Natural killer cell (primary cell): ENCODE measurements at places on chromosomes 12 and 14. TPM values are rescaled to one million over a fixed set of nuclear protein-coding genes. Genes with fewer than 3 reads are reported as not detected.

The CDK4 gene
- total RNA-seq: 37.7 TPM

The PIP4K2C gene
- 62.9 TPM for total RNA-seq

The DIO2 gene
- total RNA-seq: not detected

The IQSEC3 gene
- total RNA-seq: 7.1 TPM

The GPD1 gene
- total RNA-seq: 0.65 TPM

The NFATC4 gene
- total RNA-seq: not detected

GRCh38 chr12:121893961-121894460, 5.4 kb downstream of the PSMD9 start:
- H3K4me3 ChIP-seq: no peak overlapping the region
- no peak overlapping the region for H3K27ac ChIP-seq
- peaks cover 18% of the 10 kb centered on the region for H3K36me3 ChIP-seq
- H3K4me1 ChIP-seq: peaks cover 18% of the 10 kb centered on the region
- no peak for DNase-seq

DNA sequence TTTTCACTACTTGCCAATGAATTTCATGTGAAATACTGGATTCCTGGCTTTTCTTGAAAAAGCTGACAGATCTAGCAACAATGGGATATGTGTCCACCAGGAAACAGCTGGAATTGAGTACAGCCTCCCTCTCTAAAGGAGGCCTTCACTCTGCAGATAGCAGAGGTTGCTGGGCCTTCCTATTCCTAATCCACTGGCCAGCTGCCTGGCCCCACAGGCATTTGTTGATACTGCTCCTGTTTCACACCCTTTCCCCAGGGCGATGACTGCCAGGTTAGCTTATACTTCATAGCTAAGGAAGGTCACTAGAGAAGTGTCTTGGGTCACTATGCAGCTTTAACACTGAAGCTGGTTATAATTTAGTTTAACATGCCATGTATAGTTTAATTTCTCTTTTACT, 87.5 kb upstream of the PDZRN4 start:
- H3K4me3 ChIP-seq: no peak overlapping the region
- no peaks in the 10 kb centered on the region for H3K4me1 ChIP-seq
- H3K27ac ChIP-seq: no peak overlapping the region

DNA sequence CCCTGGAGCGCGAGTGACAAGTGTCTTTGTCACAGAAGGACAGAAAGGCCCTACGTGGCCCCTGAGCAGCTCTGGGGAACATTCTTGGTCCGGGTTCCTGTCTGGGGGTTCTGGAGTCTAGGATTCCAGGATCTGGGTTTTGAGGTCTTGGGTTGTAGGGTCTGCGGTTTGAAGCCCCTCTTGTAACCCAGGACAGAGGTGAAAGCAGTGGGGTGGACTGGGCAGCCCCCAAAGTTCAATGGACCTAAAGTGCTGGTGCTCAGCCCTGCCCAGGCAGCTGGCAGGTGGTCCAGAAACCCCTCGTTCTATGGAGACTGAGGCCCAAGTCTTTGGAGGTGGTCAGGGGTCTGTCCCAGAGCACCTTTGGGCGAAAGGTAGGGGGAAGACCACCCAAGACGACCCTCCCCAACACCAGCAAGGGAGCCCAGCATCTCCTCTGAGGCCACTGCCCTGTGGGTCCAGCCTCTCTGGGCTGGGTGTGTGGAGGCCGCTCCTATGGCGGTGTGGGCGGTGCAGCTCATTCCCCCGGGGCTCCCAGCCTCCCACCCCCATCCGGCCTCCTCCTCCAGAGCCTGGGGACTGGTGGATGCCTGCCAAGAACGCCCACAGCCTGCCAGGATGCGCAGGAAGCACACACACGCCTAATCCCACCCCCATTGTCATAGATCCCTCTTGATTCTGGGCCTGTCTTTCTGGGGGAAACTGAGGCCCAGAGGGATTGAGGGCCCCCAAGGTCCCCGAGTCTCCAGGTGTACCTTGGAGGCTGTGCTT, 30.2 kb upstream of the ANKRD9 start:
- no peak overlapping the region for H3K27ac ChIP-seq
- no peaks in the 10 kb centered on the region for H3K36me3 ChIP-seq
- peaks cover 3% of the 10 kb centered on the region for H3K27me3 ChIP-seq

DNA sequence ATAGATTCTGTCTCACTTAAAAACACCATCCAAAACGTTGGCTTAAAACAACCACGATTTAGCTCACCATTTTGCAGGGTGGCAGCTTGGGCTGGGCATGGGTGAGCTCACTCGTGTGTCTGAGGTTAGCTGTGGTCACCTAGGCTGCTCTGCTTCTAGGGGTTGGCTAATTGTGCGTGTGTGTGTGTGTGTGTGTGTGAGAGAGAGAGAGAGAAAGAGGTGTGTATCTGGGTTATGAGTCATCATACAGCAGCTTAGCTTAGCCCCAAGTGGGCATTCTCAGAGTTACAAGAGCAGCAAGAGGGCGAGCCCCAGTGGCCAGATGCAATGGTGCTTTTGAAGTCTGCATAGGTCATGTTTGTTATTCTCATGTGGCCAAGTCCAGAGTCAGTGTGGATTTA, 6.0 kb downstream of the FBXW8 start:
- peaks cover 25% of the 10 kb centered on the region for H3K4me1 ChIP-seq
- peak overlapping the region; percentile 37 for H3K27ac ChIP-seq
- H3K36me3 ChIP-seq: no peaks in the 10 kb centered on the region
- peak; percentile 69 for DNase-seq
- H3K27me3 ChIP-seq: no peaks in the 10 kb centered on the region

GRCh38 chr14:33917661-33918060, 33.2 kb downstream of the EGLN3 start:
- H3K4me1 ChIP-seq: no peaks in the 10 kb centered on the region
- H3K27me3 ChIP-seq: no peaks in the 10 kb centered on the region
- no peak overlapping the region for H3K27ac ChIP-seq

GRCh38 chr12:92288561-92288960, 142.9 kb upstream of the BTG1 start:
- H3K4me1 ChIP-seq: no peaks in the 10 kb centered on the region
- H3K27me3 ChIP-seq: no peaks in the 10 kb centered on the region
- H3K36me3 ChIP-seq: no peaks in the 10 kb centered on the region
- DNase-seq: no peak

- no peaks in the 10 kb centered on the region for H3K27me3 ChIP-seq
- no peak for DNase-seq
- H3K27ac ChIP-seq: no peak overlapping the region
- H3K4me3 ChIP-seq: no peak overlapping the region
- no peaks in the 10 kb centered on the region for H3K4me1 ChIP-seq
Measured at GRCh38 chr12:16163901-16164300, 113.6 kb downstream of the SLC15A5 start.

DNA sequence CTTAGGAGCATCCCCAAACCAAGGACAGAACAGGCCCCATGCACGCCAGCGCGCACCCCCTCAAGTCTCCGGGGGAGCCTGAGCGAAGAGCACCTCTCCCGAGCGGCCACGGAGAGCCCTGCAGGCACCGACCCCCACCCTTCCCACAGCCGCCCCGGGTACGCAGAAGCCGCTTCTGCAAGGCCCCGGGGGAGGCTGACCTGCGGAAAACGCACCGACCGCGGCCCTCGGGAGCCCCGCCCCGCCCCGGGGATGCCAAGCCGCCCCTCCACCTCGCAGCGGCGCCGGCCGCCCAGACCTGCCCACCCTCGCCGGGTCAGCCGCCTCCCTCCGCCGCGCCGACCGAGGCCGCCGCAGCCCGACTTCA, 385 bp downstream of the CAPRIN2 start:
- no peaks in the 10 kb centered on the region for H3K36me3 ChIP-seq
- no peak for DNase-seq
- peak overlapping the region; percentile 54 for H3K4me3 ChIP-seq
- peak overlapping the region; percentile 12 for H3K27ac ChIP-seq
- H3K27me3 ChIP-seq: no peaks in the 10 kb centered on the region
- H3K4me1 ChIP-seq: peaks cover 16% of the 10 kb centered on the region

GRCh38 chr12:13950502-13950901, 30.9 kb downstream of the GRIN2B start:
- H3K27me3 ChIP-seq: no peaks in the 10 kb centered on the region
- no peaks in the 10 kb centered on the region for H3K36me3 ChIP-seq
- H3K4me3 ChIP-seq: no peak overlapping the region
- DNase-seq: no peak
- H3K4me1 ChIP-seq: no peaks in the 10 kb centered on the region
- H3K27ac ChIP-seq: no peak overlapping the region

DNA sequence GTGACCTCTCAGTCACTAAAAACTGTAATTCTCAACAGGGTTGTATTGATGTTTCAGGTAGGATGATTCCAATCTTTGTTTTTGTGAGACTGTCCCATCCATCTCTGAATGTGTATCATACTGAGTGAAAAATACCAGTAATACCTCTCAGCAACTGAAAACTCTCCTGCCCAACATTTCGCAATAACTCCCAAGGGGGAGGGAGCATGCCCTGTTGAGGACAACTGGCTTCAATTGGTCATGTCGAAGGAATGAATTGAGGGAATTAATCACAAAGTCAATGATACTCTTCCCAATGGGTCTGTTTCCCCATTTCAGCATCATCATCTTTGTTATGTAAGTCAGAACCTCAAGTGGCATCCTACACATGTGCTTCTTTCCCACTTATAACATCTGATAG, 102.4 kb upstream of the E2F7 start:
- H3K27ac ChIP-seq: no peak overlapping the region
- H3K27me3 ChIP-seq: no peaks in the 10 kb centered on the region
- no peaks in the 10 kb centered on the region for H3K4me1 ChIP-seq

DNA sequence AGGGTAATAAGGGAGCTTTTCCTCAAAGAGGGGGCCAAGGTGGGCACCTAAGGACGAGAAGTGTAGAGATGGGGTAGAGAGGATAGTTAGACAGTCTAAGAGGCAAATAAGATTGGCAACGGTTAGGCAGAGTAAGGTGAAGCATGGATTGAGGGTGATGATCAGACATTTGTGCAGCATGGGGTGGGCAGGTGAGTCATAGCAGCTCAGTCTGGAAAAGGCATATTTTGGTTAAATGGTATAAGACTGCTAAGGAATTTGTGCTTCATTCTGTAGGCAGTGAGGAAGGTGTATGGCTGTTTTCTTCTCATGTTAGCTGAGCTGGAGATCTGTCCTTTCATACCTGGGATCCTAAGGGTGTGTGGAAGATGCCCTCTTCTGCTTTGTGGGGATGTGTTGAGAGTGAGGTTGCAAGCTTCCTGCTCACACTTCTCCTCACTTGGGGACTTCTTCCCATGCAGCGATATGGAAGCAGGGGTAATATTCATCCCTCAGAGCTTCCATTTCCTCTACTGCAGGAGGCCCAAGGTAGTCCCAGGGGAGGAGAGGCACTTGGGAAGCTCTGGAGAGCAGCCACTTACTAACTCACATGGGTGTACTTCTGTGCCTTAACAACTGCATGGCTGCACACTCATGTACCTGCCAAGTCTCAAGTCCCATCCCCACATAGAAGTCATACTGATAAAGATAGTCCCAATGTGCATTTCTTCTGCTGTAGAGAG, 28.9 kb downstream of the GSG1 start:
- H3K36me3 ChIP-seq: peaks cover 8% of the 10 kb centered on the region
- H3K27ac ChIP-seq: no peak overlapping the region
- DNase-seq: no peak
- H3K27me3 ChIP-seq: no peaks in the 10 kb centered on the region
- no peaks in the 10 kb centered on the region for H3K4me1 ChIP-seq

DNA sequence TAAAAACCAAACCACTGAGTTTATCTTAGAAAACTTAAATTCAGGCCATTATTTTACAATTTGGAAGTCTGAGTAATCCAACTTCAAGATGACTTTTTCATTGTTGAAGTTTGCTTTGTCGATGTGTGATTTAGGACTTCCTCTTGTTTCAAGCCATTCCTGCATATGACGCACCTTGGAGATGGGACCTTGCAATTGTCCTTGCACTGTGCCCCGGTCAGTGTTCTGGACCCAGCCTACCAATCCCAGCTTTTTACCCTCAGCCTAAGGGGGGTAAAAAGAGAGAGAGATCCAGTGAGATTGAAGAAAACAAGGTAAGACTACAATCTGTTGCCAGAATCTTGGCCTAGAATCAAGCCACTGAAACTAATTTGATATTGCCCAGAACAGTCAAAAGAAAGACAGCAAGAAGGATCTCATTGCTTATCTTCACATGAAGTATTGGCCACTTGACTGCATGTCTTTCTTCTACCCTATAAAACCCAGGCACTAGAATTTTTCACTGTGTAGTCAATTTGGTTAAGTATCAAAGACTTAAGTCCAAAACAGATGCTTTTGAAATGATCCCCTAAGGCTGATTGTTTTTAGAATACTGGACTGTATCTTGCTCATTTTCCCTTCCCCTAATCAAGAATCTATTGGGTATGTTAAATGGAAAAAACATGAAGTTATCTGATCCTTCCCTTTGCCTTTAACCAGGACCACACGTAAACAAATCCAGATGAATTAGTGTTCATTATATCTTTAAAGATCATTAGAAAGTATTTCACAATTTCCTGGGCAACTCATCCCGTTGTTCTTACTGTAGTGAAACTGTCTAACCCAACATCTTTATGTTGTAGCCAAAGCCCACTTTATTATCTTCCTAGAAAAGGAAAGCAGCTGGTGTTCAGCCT, 2.4 kb upstream of the MLH3 start:
- peaks cover 8% of the 10 kb centered on the region for H3K4me1 ChIP-seq
- H3K27me3 ChIP-seq: no peaks in the 10 kb centered on the region
- H3K27ac ChIP-seq: no peak overlapping the region
- DNase-seq: no peak

- no peaks in the 10 kb centered on the region for H3K4me1 ChIP-seq
- no peak for DNase-seq
- H3K27me3 ChIP-seq: no peaks in the 10 kb centered on the region
- H3K4me3 ChIP-seq: no peak overlapping the region
Measured at GRCh38 chr12:78964521-78964920, 99.9 kb downstream of the SYT1 start.

GRCh38 chr12:67759829-67760228, 111.3 kb downstream of the DYRK2 start:
- no peaks in the 10 kb centered on the region for H3K4me1 ChIP-seq
- H3K36me3 ChIP-seq: no peaks in the 10 kb centered on the region
- DNase-seq: no peak
- H3K27ac ChIP-seq: no peak overlapping the region
- H3K4me3 ChIP-seq: no peak overlapping the region

- H3K4me1 ChIP-seq: no peaks in the 10 kb centered on the region
- no peaks in the 10 kb centered on the region for H3K27me3 ChIP-seq
- DNase-seq: no peak
- H3K27ac ChIP-seq: no peak overlapping the region
- H3K36me3 ChIP-seq: no peaks in the 10 kb centered on the region
Measured at GRCh38 chr14:96055065-96055752, 16.0 kb downstream of the C14orf132 start.
